H1 (cell line): ENCODE measurements at places on chromosomes 4 and X. TPM values are rescaled to one million over a fixed set of nuclear protein-coding genes. Genes with fewer than 3 reads are reported as not detected.

The IL9R gene
- total RNA-seq = 0.21 and 0.28 TPM in 2 replicates

The PHKA1 gene
- 7.2 and 7.4 TPM in 2 replicates for total RNA-seq

The STARD8 gene
- 3.0 and 3.8 TPM in 2 replicates for total RNA-seq

The CRLF2 gene
- total RNA-seq = not detected in 2 replicates

The BTC gene
- total RNA-seq = 0.11 TPM in 1 of 2 replicates, not detected in the other

The NCAPG gene
- 52.3 and 56.6 TPM in 2 replicates for total RNA-seq

The DUSP9 gene
- total RNA-seq = 0.63 and 1.1 TPM in 2 replicates

The RHOH gene
- 5.8 and 6.9 TPM in 2 replicates for total RNA-seq

The TKTL2 gene
- total RNA-seq = not detected in 2 replicates

The RBMX gene
- 458 and 476 TPM in 2 replicates for total RNA-seq

The RAB9B gene
- total RNA-seq = 0.46 and 0.56 TPM in 2 replicates

The FANCB gene
- total RNA-seq = 12.2 and 13.8 TPM in 2 replicates

The PPP1R3F gene
- 6.1 and 6.8 TPM in 2 replicates for total RNA-seq

The IL13RA2 gene
- not detected in 2 replicates for total RNA-seq

The TMEM255A gene
- total RNA-seq = 0.23 and 0.73 TPM in 2 replicates

GRCh38 chr4:163251204-163251603 is 81.2 kb downstream of the NPY1R start:
- no peak overlapping the region for H3K27ac ChIP-seq
- H3K4me3 ChIP-seq = no peak overlapping the region
- H3K4me1 ChIP-seq = no peaks in the 10 kb centered on the region
- H3K36me3 ChIP-seq = no peaks in the 10 kb centered on the region
- H3K27me3 ChIP-seq = no peaks in the 10 kb centered on the region
- no peak for DNase-seq

DNA sequence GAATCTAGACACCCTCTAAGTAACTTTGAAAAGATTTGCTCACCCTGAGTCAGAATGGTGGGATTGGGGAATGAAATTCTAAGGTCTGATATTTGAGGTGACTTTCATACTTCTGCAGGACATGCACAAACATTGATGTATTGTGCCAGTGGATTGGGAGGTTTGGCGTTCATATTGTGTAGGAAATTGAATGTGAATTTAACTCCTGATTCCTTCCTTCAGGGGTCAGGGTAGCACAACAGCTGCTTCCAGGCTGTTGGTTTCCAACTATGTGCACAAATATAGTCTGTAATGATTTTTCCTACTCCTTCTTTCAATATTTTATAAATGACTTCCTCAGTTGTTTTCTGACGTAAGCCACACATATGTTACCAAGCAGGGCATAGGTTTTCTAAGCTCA is 3.1 kb downstream of the IL1RAPL1 start:
- no peaks in the 10 kb centered on the region for H3K36me3 ChIP-seq
- no peak for DNase-seq
- peaks cover 3% of the 10 kb centered on the region; the same call in 1 of the 2 replicates for H3K4me1 ChIP-seq
- no peak overlapping the region for H3K27ac ChIP-seq

DNA sequence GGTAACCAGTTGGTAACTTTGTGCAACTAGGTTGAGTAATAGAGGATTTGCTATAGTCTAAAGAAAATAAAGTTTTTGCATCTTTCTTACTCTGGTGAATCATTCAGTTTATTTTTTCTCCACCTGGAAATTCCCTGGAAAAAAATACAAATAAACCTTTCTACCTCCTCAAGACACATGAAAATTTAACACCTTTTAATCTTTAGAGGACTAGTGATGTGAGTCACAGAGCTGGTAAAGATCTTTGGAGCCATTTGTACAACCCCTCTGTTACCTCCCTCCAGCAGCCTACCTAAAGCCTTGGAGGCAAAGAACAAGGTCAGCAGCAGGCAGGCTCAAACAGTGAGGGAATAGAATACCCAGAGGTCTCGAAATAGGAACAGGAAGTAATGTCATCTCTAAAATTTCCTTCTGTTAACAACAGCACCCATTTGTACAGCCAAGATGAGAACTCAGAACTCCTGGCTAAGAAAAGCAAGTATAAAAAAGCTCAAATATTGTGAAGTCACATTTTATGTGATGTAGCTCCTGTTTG is 10.2 kb upstream of the MAOB start:
- H3K27ac ChIP-seq = no peak overlapping the region
- no peak for DNase-seq
- H3K27me3 ChIP-seq = no peaks in the 10 kb centered on the region
- no peaks in the 10 kb centered on the region for H3K4me1 ChIP-seq
- no peak overlapping the region for H3K4me3 ChIP-seq
- H3K36me3 ChIP-seq = no peaks in the 10 kb centered on the region

- H3K27me3 ChIP-seq = no peaks in the 10 kb centered on the region
- no peak overlapping the region for H3K4me3 ChIP-seq
- DNase-seq = no peak
- H3K4me1 ChIP-seq = peaks cover 3% of the 10 kb centered on the region
- H3K27ac ChIP-seq = no peak overlapping the region; the same call in 1 of the 2 replicates
Observed at GRCh38 chrX:40996886-40997530, 88.2 kb upstream of the USP9X start.

DNA sequence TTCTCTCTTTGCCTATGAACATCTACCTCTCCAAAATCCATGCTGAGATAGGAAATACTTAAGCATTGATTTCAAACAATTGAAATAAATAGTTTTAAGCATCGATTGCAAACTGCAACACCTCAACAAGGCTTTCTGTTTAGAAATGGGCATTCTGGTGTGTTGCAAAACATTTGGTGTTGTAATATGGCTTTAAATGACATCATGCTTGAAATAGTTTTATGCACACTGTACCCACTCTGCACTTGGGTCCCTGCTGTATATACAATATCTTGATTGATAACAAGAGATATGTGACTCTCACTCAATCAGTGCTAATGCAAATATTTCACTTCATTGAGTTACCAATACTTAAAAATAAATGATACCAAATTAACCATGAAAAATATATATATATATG is 964.9 kb upstream of the GRIA3 start:
- H3K4me3 ChIP-seq = no peak overlapping the region
- H3K36me3 ChIP-seq = peaks cover 1% of the 10 kb centered on the region; the same call in 1 of the 2 replicates
- peaks cover 14% of the 10 kb centered on the region for H3K4me1 ChIP-seq
- no peak for DNase-seq
- no peaks in the 10 kb centered on the region for H3K27me3 ChIP-seq
- no peak overlapping the region for H3K27ac ChIP-seq

DNA sequence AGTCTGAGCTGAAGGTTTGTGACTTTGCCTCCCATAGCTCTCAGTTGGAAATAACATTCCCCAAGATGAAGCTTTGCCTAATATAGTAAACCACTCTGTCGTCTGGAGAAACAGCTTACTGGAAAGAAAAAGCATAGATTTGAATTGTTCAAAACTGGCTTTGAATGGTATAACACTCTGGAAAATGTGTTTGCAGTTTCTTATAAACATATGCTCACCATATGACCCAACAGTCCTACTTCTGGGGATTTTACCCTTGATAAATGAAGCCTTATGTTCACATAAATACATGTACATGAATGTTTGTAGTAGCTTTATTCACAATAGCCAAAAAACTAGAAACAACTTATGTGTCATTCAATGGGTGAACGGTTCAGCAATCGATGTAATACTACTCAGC is 10.2 kb downstream of the VEGFD start:
- H3K27ac ChIP-seq = no peak overlapping the region; the same call in 1 of the 2 replicates
- no peak overlapping the region for H3K4me3 ChIP-seq
- no peak for DNase-seq
- H3K4me1 ChIP-seq = no peaks in the 10 kb centered on the region
- no peaks in the 10 kb centered on the region for H3K27me3 ChIP-seq

GRCh38 chr4:64001229-64001898 is 407.9 kb downstream of the TECRL start:
- no peaks in the 10 kb centered on the region for H3K27me3 ChIP-seq
- H3K27ac ChIP-seq = no peak overlapping the region
- no peaks in the 10 kb centered on the region for H3K36me3 ChIP-seq

DNA sequence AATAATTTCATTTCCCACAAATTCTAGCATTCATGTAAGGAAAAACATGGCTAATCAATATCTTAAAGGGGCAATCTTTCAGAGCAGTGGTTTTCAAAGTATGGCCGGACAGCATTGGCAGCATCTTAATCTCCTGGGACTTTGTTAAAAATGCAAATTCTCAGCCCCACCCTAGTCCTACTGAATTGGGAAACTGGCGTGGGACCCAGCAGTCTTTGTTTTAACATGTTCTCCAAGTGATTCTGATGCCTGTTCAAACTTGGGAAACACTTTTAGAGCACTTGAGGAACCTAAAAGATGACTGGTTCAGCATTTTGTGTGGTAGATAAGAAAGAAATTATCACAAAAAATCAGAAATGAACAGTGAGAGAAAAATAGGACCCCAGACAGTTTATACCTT is 65.7 kb downstream of the ZFX start:
- H3K36me3 ChIP-seq = 0 out of 2 replicates have a peak, but pooled peaks cover 3% of the 10 kb centered on the region
- no peak overlapping the region for H3K4me3 ChIP-seq
- no peaks in the 10 kb centered on the region; the same call in 1 of the 2 replicates for H3K4me1 ChIP-seq
- no peaks in the 10 kb centered on the region for H3K27me3 ChIP-seq
- no peak for DNase-seq

DNA sequence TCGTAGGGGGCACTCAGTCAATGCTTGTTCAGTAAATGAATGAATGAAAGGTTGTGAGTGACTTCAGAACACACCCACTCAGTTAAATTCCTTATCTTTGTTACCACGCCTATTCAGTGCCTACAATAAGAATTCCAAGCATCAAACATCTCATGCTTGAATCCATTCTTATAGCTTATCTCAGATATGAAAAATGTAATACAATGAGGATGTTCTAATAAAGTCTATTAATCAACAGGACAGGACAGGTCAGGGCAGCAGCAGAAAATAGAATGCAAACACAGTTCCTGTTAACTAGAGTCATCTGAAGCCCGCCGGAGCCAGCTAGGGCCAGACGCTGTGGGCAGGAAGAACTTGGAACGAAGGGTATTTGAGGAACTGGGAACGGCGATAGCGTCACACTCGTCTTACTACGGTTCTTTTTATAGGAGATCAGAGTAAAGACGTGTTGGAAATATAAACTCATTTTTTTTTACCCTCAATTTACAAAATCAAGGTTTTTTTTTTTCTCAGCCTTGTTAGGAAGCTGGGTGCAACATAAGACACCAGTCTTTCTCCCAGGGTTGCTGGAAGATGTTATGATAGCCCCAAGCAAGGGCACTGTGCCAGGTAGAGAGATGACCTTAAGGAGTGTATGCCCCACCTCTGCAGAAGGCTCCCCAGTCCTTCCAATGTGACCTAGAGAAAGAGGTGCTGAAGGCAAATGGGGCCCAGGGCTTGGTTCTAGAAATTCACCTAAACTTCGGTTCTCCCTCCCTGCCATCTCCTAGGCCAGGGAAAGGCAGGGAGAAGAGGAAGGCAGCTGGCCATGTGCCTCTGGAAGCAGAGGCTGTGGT is 48.3 kb downstream of the SEL1L3 start:
- peaks cover 5% of the 10 kb centered on the region for H3K4me1 ChIP-seq
- no peak for DNase-seq
- H3K36me3 ChIP-seq = peaks cover 3% of the 10 kb centered on the region; the same call in 1 of the 2 replicates
- H3K27ac ChIP-seq = no peak overlapping the region
- H3K27me3 ChIP-seq = no peaks in the 10 kb centered on the region

DNA sequence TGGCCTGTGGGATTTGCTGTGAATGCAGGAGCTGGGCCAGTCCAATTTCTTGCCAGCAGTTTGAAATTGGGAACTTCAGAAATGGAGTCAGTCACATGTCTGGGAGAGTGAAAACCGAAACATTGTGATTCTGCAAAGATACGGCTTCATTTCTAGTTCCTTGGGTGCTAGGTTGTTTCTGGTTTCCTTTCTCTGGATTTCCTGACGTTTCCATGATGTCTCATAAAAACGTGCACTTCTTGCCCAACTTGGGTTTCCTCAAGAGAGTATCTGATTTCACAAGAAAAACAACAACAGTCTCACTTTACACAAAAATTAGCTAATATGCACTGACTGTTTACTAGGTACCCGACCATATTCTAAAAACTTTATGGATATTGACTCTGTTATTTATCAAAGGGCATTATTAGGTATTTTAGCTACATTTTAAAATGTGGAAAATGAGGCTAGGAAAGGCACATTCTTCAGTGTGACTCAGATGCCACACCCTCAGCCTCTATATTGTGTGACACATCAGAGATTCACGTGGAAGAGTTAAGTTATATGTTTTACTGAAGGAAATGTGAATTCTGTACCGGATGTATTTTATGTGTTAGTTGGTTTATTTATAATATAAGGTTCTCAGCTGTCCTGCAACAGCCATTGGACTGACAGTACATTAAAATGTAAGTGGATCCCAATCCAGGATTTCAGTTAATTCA is 225.0 kb upstream of the PUDP start:
- H3K4me3 ChIP-seq = no peak overlapping the region
- no peaks in the 10 kb centered on the region for H3K36me3 ChIP-seq
- no peak overlapping the region for H3K27ac ChIP-seq
- no peaks in the 10 kb centered on the region for H3K4me1 ChIP-seq
- DNase-seq = no peak
- H3K27me3 ChIP-seq = no peaks in the 10 kb centered on the region

DNA sequence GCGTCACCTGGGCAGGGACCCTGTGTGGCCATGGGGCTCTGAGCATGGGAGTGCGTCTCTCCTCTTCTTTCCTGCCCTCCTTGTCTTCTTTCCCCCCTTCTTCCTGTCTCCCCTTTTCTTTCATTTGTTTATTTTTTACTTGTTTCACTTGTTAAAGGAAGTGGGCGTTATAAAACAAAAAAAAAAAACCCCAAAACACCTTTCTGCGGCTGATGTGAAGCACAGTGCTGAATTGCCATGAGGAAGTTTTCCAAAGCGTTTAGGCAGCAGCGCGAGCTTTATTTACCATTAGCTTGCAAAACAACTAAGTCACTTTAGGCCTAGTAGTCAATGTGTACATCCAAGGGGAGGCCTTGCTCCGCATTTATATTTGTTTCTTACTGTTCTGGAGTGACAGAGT is 57.0 kb downstream of the NOP14 start:
- no peak overlapping the region for H3K4me3 ChIP-seq
- no peak for DNase-seq
- H3K4me1 ChIP-seq = no peaks in the 10 kb centered on the region
- no peak overlapping the region for H3K27ac ChIP-seq

DNA sequence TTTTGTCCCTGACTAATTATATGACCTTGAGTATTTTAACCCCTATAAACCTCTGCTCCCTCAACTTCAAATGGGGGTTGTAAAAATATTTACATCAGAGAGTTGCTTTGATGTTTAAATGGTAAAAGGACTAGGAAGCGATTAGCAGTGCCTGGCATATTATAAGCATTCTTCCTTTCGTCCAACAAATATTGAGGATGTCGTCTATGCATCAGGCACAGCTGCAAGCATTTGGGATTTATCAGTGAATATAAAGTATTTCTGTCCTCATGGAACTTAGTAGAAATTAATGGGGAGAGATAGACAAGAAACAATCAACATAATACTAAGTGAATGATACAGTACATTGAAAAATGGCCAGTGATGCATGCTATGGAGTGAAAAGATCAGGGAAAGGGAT is 115.5 kb upstream of the EDNRA start:
- H3K27ac ChIP-seq = no peak overlapping the region
- no peaks in the 10 kb centered on the region for H3K27me3 ChIP-seq
- H3K4me1 ChIP-seq = no peaks in the 10 kb centered on the region
- H3K4me3 ChIP-seq = no peak overlapping the region

GRCh38 chrX:42772874-42773273 is 5.1 kb downstream of the PPP1R2C start:
- H3K27me3 ChIP-seq = no peaks in the 10 kb centered on the region
- DNase-seq = no peak
- no peaks in the 10 kb centered on the region; the same call in 1 of the 2 replicates for H3K36me3 ChIP-seq

- no peak overlapping the region for H3K4me3 ChIP-seq
- H3K27me3 ChIP-seq = no peaks in the 10 kb centered on the region
- no peaks in the 10 kb centered on the region for H3K36me3 ChIP-seq
- peaks cover 5% of the 10 kb centered on the region; the same call in 1 of the 2 replicates for H3K4me1 ChIP-seq
Observed at GRCh38 chrX:10397349-10397748, 223.0 kb downstream of the MID1 start.

GRCh38 chr4:137343221-137343620 is 189.1 kb downstream of the PCDH18 start:
- no peaks in the 10 kb centered on the region for H3K36me3 ChIP-seq
- DNase-seq = no peak
- no peak overlapping the region for H3K27ac ChIP-seq
- H3K4me1 ChIP-seq = no peaks in the 10 kb centered on the region
